Glomerular endothelial cell (primary cell): ENCODE measurements at places on chromosomes 2 and 18. TPM values are rescaled to one million over a fixed set of nuclear protein-coding genes. Genes with fewer than 3 reads are reported as not detected.

RAD51AP2 gene
- total RNA-seq: not detected in 2 replicates

KATNAL2 gene
- 1.6 and 2.4 TPM in 2 replicates for total RNA-seq

RTP5 gene
- total RNA-seq: not detected in 2 replicates

SIX2 gene
- 1.8 and 10.5 TPM in 2 replicates for total RNA-seq

MTLN gene
- total RNA-seq: 39.0 and 66.7 TPM in 2 replicates

LYPD6 gene
- 1.1 and 1.5 TPM in 2 replicates for total RNA-seq

AMER3 gene
- not detected in 2 replicates for total RNA-seq

- peak; percentile 29 for DNase-seq
These were observed 145.7 kb downstream of the NUP35 start for GRCh38 chr2:183269956-183270355.

DNA sequence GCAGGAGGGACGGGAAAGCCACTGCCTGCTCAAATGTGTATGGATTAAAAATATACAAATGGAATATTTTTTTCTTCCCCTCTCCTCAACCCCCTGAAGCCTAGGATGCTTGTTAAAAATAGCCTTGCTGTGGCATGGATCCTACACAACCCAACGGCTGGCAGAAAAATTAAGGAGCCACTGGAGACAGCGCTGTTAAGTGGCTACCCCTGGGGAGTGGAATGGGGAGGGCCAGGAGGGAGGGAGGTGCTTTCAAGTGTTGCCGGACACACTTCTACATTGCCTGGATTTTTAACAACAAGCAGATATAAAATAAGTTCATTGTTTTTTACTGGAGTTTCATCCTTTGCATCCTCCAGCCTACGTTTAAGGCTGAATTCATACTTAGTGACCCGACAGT lies 66.6 kb downstream of the ZBTB7C start:
- DNase-seq: no peak

- DNase-seq: no peak
These were observed 12.4 kb downstream of the TNS1 start for GRCh38 chr2:217990389-217990788.

DNA sequence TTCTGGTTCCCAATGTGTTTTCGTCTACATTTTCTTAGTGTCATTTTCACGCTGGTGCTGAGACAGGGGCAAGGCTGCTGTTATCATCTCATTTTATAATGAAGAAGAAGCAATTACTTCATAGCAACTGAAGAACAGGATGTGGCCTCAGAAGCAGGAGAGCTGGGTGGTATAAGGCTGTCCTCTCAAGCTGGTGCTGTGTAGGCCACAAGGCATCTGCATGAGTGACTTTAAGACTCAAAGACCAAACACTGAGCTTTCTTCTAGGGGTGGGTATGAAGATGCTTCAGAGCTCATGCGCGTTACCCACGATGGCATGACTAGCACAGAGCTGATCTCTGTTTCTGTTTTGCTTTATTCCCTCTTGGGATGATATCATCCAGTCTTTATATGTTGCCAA lies 7.3 kb downstream of the IL36G start:
- DNase-seq: no peak

- DNase-seq: no peak
These were observed 279.5 kb upstream of the RAB6C start for GRCh38 chr2:129699781-129700573.

DNA sequence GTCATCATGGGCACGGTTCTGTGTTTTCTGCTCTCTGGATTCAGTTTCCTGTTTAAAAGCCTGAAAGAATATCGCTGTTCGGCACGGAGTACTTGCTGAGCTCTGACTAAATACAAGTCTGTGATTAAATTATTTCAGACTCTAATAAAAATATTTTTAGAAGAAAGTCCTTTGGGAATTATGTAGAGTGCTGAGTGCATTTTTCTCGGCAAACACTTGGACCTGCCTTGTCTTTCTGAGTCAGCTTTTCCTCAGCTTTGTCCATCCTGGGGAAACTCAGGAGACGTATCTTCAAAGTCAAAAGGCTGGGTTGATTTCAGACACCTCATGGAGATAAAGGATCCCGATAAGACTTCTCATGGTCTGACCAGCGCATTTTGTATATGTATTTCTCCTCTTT lies 45.9 kb downstream of the IL1R2 start:
- no peak for DNase-seq

DNA sequence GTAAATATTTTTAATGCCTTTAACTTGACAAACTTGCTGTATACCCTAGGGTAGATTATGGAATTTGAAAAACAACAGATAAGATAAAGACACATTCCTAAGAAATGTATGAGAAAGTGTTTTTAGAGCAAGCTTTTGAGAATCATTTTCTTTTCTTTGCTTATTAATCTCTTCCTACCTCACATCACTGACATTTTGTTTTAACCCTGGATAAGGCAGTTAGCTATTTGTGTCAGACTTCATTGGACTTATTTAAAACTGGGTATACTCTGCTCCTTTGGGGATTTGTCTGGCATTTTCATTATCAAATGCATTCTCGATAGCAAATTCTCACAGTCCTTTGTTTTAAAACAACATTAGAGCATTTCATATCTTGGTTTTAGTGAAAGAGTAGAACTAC lies 17.2 kb downstream of the EML4 start:
- DNase-seq: no peak

GRCh38 chr18:79818036-79818435 lies 20.3 kb downstream of the KCNG2 start:
- no peak for DNase-seq

- no peak for DNase-seq
These were observed 10.5 kb downstream of the PROC start for GRCh38 chr2:127428815-127429109.

GRCh38 chr2:8162552-8162951 lies 519.3 kb upstream of the ID2 start:
- DNase-seq: no peak
